ENCODE measurements at places on chromosomes 6 and 20.

GRCh38 chr6:97014595-97014994 lies 90.1 kb downstream of the KLHL32 start:
- no peak for DNase-seq

DNA sequence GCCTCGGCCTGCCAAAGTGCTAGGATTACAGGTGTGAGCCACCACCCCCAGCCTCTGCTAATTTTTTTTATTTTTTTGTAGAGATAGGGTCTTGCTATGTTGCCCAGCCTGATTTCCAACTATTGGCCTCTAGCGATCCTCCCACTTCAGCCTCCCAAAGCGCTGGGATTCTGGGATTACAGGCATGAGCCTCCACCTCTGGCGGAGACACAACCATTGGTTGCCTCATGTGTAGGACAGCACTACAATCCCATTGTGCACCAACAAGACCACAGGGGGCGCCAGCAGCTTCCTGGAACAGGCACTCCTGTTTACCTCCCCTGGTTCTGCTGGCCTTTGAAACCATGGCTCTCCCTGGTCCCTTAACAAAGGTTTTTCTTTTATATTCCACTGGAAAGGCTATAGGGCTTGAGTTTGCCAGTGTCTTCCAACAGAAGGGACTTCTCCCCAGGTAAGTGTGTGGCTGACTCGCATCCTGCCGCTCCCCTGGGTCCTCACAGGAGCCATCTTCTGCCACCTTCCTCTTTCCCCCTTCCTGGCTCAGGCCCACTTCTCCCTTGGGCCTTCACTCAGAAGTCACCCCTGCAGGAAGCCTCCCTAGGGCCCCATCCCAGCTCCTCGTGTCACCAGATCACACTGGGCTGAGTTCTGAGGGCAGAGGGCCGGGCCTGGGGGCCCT lies 39.2 kb upstream of the TLDC2 start:
- peak; percentile 15 for DNase-seq

DNA sequence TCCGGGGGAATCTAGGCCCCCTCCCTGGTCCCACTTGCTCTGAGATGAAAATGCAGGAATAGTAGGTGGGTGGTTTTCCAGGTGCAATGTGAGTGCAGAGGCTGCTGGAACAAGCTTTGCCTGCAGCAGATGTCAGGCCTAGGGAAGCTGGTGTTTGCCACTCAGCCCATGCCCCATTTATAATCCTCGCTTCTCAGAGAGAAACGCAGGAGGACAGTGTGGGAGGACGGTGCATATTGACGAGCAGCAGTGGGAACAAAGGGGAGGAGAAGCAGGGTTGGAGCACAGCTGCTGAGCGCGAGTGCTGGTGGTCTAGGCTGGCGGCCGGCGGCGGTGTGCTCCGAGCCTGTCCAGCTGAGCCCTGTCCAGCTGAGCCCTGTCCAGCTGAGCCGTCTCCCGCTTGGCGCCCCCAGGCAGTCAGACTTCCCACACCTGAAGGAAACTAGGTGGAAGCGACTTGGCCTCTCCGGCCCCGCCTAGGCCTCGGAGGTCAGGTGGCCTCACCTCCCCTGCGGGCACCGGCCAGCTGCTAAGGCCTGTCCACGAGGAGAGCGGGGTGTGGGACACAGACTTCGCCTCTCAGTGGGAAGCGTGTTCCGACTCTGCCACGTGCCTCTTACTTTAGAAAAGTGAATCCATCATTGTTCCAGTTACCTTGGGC lies 49.7 kb upstream of the FRMD1 start:
- no peak for DNase-seq

DNA sequence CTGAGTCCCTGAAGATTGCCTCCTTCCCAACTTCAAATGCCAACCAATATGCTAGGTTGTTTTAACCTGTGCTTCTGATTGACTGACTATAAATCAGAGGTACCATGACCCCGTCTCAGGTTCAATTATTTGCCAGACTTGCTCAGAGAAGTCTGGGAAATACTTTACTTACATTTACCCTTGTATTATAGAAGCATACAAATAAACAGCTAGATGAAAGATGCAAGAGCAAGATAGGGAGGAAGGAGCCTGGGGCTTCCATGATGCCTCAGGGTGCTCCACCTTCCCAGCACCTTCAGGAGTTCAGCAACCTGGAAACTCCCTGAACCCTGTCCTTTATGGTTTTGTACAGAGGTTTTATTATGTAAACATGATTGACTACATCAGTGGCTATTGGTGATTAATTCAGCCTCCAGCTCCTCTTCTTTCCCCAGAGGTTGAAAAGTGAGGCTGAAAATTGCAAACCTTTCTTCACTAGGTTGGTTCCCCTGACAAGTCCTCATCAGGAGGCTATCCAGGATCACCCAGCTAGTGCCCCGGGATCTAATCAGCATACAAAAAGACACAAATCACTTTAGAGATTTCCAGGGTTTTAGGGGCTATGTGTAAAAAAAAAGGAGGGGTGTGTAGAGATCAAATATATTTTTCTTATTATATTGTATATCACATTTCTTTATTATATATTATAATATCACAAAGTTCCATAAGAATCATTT lies 547.7 kb downstream of the EPM2A start:
- DNase-seq, result no peak

DNA sequence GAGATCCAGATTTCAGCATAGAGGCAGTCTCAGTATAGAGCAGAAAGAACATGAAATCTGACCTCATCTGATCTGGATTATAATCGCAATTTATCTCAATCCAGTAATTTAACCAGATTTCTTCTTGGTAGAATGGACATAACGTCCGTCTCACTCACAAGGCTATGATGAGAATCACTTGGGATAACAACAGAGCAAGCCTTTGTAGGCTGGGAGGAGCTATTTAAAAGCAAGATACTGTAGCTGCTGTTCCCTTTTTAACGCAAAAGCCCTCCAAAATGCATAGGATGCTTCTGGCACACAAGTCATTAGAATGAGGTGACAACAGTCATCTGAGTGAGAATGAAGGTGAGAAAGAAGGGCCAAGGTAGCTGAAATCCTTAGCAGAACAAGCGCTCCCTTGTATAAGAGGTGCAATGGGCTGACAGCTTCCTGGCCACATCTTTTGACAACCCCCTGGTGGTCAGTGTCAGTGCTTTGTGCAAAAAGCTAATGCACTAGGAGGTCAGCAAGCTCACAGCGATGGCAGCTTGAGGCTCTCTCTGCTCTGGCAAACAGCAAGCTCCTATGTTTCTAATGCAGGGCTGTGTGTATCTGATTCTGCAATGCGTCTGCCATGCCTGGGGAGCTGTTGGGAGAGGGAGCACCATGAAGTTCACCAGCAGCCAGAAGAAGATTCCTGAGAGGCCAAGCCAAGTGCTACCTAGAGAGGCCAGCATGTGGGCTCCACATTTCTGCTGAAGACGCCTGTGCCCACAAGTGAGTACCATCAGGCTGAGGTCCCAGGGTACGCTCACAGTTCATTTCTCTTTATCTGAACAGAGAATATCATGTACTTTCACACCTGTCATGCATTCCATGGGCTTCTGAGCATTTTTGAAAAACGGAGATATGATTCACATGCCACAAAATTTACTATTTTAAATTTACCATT lies 16.2 kb downstream of the METTL24 start:
- no peak for DNase-seq

DNA sequence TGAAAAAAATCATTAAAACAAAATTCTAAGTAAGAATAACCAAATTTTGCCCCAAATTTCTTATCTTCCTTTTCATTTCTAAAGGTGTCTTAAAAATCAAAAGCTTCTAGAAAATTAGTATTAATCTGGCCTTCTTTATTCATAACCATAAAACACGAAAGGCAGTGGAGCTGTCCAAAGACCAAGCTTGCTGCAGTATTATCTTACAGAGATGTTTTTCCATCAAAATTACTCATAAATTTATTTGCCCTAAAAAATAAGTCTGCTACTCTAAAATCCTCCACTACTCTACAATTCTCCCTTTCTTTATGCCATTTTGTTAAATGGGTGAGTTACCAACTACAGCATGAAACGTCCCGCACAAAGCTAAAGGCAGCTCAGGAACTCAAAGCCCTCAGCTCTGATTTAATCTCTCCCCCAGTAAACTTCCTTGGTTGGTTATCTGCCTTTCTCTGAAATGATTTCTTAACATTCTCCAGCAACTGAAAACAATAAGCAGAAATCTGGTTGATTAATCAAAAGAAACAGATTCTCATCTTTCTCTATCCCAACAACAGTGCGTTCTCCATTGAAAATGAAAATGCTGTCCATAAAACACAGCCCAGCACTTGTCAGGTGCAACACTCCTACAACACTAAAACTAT lies 2.1 kb downstream of the USP49 start:
- no peak for DNase-seq

- no peak for DNase-seq
These were observed 47.2 kb downstream of the TMEM242 start for GRCh38 chr6:157276134-157276532.

GRCh38 chr20:49478266-49478665 lies 4.2 kb downstream of the KCNB1 start:
- no peak for DNase-seq

Measured in CD8-positive, alpha-beta memory T cell (primary cell).